ENCODE measurements at places on chromosomes 2 and 18.

DNA sequence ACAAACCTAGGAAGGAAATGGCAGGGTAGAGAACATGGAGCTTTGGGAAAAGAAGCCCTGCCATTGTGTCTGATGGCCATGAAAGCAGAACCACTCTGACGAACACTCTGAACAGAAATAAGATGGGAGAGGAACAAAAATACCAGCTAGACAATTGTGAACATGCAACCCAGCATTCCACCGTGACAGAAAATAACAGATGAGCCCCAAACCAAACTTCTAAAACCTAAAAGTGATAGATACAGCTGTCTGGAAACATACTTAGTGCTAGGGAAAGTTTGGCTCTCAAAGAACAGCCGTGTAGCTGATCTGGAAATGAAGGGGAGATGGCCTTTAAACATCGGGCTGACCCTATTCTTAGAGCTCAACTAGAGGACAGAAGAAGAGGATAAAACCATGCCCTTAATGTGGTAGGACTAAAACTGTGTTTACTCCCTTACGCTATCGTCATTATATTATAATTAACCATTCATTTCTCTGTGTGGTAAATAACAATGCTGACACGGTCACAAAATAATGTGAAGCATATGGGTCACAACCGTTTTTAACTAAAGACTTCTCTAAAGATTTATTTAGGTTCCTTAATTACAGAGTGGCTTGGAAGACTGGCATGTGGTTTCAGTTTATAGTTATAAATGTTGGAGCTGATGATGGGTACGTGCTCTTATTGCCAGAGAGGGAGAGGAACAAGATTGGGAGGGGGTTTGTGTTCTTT lies 80.6 kb downstream of the MYO1B start:
- DNase-seq = no peak

- no peak for DNase-seq
Measured at GRCh38 chr2:27089111-27089954, 2.8 kb downstream of the KHK start.

- no peak for DNase-seq
Measured at GRCh38 chr2:238136820-238137537, 1.5 kb upstream of the KLHL30 start.

- DNase-seq = no peak
Measured at GRCh38 chr2:70528276-70528675, 25.4 kb downstream of the TGFA start.

DNA sequence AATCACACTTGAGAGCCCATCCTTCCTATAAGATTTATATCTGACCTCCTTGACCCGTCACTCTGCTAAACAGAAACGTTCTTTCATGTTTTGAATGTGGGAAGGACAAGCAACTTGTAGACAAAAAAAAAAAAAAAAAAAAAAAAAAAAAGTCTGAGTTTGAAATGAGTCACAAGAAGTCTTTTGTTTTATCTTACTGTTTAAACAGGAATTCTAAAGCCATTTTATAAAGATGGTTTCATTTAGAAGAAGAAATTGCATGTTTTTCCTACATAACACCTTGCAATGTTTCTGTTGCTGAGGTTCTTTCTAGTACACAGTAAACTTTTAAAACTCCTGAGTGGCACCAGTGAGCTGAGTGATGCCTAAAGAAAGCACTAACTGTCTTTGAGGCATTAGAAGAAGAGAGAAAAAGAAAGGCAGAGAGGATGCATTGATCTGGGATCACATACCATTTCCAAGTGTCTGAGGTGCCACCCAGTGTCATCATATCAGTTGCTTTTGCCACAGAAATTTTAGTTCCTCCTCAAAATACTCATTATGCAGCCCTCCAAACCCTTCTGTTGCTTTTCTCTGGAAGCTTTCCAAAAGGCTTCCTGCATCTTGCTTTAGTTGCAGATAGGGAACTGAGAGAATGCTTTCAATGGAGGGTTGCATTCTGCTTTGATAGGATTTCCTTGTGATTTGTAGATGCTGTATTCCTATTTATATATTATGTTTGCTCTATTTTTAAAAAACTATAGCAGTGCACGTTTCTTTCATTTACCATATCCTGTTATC lies 69.1 kb downstream of the ACVR2A start:
- no peak for DNase-seq

DNA sequence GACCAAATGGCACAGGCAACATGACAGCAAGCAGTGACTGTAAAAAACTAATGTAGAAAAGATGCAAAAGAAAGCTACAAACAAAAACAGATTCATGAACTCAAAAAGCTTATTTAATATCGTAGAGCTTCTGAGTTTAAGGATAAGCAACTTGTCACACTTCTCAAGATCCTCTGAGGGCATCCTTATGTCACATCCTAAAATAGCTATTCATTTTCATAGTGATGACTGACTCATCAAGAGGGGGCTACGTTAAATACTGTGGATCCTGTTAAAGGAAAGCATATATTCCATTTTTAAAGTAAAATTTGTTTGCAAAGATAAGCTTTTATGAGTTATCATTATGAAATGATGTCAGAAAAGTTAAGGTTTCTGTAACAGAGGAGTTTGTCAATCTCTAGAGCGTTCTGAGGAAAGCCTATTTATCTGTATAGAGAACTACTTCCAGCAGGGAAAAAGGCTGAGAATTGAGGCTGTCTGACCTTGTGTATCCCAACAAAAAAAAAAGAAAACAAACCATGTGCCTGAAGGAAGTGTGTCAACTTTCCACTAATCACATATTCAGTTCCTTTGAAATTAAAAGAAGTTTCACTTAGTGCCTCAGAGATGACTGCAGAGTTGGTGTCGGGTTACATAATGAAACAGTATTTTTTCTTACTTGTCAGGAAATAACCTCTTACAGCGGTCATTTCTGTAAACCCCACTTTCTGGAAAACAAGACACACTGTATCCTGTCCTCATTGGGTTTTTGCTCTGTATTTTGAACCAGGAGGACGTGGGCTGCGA lies 115.5 kb downstream of the ESCO1 start:
- DNase-seq = no peak

DNA sequence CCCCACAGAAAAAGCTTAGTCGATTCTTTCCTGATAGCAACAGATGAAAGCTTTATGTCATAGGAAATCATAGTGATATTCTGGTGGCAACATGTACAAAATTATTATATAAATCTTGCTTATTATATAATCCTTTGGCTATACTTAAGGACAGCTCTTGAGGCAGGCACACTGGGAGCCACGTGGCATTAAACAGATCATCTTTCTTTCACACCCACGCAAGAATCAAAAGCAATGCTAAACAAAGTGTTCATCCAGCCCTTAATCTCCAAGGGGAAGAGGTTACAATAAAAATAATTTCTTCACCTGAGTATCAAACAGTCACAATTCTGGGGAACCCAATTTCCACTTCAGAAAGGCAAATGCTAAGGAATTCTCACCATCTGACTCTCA lies 57.8 kb downstream of the CYB5A start:
- DNase-seq = no peak

- no peak for DNase-seq
Measured at GRCh38 chr2:41572154-41572553, 475.7 kb upstream of the PKDCC start.

GRCh38 chr2:31011587-31011986 lies 126.7 kb downstream of the GALNT14 start:
- no peak for DNase-seq

- no peak for DNase-seq
Measured at GRCh38 chr2:173749315-173749714, 215.9 kb downstream of the SP3 start.

DNA sequence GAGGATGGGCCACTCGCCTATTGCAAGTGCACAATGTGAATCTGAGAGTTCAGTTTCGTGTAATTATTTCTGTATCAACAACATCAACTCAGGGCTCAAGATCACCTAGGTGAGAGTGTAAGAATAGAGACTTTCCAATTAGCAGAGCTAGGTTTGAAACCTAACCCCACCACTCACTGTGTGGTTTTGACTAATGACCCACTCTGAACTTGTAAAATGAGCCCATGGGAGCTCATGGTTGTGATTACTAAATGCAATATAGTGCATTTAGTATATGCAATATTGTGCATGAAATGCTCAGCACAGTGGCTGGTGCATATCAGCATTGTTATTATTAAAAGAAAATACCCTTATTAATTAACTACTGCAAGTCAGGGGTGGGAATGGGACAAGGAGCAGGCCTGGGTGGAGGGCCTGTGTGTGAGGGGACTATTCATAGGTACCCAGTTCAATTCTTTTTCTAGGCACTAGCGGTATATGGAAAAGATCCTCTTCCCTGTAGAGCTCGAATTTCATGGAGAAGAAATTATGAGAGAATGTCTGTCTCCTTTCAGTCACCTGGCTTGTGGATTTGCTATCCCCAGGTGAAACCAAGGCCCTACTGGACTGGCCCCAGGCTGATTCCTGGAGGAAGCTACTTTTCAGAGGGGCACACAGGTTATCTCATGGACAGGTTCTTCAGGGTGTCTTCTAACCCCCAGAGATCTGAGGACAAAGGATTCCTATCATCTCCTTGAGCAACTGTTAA lies 169.5 kb downstream of the GFPT1 start:
- DNase-seq = no peak

DNA sequence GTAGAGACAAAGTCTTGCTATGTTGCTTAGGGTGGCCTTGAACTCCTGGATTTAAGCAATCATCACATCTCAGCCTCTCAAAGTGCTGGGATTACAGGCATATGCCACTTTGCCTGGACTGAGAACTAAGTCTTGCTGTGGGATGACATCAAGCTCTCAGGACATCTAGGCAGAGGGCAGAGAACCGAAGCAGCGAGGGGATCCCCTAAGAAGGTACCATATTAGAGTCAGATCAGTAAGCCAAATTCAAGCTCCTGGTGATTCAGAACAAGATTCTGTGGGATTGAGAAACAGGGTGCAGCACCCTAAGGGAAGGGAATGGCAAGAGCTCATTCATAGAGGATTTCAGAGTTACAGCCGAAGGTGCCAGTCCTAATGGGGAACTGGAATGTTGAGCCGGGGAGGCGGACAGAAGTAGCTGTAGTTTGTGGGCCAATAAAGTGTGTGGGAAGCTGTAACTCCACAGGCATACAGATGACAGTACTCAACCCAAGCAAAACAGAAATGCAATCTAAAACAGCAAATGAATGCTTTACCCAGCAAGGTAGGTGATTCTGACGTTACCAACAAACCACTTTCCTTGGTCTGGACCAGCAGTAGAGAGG lies 30.9 kb downstream of the EPHA4 start:
- DNase-seq = no peak

GRCh38 chr2:69154106-69154505 lies 141.1 kb downstream of the ANTXR1 start:
- DNase-seq = no peak

GRCh38 chr2:60324536-60324935 lies 228.9 kb downstream of the BCL11A start:
- DNase-seq = no peak

DNA sequence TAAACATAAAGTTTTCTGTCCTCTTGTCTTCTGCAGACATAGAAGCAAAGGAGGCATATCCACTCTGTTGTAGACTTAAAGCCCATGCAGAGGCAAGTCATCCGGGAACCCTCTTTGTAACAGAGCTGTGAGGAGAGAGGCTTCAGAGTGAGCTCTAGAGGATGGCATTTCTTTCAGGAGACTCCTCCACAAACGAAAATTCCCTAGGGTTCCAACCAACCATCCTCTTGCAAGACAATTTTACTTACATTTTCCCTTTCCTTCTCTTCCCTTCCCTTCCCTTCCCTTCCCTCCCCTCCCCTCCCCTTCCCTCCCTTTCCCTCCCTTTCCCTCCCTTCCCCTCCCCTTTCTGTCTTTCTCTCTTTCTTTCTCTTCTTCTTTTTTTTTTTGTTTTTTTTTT lies 446.3 kb upstream of the MAP2 start:
- DNase-seq = no peak

- peak; percentile 54 for DNase-seq
Measured at GRCh38 chr2:160224060-160224459, 24.0 kb upstream of the ITGB6 start.

- no peak for DNase-seq
Measured at GRCh38 chr2:109637749-109638570, 23.8 kb downstream of the SOWAHC start.

DNA sequence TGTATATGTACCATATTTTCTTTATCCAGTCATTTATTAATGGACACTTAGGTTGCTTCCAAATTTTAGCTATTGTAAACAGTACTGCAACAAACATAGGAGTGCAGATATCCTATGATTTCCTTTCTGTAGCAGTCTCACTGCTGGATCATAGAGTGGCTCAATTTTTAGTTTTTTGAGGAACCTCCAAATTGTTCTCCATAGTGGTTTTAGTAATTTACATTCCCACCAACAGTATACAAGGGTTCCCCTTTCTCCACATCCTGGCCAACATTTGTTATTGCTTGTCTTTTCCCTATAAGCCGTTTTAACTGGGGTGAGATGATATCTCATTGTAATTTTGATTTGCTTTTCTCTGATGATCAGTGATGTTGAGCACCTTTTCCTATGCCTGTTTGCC lies 114.3 kb downstream of the TMEM17 start:
- DNase-seq = no peak

DNA sequence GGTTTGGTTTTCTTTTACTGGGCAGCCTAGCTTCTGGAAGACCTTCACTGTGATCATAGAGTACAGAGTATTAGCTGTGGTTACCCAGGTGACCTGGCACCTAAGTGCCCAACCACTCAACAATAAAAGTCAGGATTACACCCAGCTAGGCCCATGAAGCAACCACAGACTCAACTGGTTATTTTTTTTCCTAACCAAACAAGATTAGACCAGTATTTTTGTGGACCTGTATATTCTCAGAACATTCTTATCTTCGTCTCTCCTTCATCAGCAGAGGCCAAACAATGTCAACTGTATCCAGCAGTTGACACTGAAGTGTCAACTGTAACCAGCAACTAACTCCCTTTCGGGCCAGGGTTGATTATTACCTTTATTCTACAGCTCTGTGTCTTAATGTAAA lies 289.2 kb upstream of the SLC39A10 start:
- DNase-seq = no peak

DNA sequence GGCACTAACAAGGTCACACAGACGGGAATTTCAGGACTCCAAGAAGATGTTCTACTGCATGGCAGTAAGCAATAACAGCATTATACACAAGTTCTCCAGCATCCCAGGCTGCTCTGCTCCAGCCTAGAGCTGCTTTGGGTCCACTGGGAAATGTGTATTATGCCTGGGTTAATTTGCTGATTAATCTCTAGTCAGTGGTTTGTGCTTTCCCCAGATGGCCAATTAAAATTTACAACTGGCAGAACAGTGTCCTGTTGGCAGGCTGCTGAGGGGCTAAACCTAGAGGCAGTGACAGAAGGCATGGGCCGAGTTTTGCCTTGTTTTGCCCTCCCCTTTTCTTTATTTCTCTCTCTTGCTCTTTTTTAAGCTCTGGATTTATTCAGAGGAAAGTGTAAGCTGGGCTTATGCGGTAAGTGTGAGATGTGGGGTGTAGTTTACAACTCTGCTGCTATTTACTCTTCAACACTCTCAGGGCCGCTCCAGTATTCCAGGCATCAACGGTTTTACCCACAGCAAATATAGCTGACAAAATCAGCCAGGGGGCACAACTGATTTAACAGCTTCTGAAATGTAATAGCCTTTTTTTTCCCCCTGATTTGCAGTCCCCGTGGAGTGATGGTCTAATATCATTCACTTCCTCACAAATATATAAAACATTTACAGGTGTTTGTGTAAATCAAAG lies 348.0 kb downstream of the GPD2 start:
- no peak for DNase-seq
